Activated T-cell treated with anti-CD3 and anti-CD28 coated beads for 24 hours (primary cell): ENCODE measurements at places on chromosomes 6 and 20.

- DNase-seq, result no peak
Measured at GRCh38 chr6:117918454-117918853, 11.4 kb downstream of the SLC35F1 start.

GRCh38 chr6:88848870-88849269 is 114.5 kb downstream of the RNGTT start:
- DNase-seq, result no peak

DNA sequence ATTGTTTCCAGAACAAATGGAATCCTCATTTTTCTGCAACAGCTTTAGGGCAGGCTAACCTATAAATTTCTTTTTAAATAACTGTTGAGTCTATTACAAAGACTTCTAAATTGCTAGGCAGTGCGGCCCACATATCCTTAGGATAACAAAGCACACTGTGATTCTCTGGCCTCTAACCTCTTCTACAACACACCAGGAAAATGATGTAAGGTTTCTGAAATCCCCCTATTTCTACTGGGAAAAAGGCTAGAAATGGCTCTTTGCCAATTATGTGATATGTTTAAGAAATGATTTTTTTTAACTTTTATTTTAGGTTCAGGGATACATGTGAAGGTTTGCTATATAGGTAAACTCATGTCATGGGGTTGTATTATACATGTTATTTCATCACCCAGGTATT is 17.3 kb upstream of the NT5E start:
- no peak for DNase-seq

DNA sequence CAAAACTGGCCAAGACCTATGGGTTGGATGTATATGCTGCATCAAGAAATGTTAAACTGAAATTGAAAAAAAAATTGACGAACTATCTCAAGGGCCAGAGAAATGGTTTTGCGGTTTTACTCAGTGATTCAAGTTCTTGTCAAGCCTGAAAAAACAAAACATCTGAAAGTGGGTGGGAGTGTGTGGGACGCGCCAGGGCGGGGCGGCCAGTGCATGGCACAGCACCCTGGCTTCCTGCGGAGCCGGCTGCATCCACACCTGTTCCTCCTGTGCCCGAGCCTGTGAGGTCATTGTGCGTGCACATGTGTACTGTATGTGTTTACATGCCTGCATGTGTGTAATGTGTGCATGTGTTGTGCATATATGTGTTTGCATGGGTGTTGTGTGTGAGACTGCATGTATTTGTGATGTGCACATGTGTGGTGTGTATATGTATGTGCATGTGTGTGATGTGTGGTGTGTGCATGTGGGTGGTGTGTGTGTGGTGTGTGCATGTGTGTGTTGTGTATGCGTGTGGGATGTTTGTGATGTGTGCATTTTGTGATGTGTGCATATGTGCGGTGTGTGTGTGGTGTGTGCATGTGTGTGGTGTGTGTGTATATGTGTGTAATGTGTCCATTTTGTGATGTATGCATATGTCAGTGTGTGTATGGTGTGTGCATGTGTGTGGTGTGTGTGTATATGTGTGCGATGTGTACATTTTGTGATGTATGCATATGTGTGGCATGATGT is 59.8 kb downstream of the CDH4 start:
- DNase-seq, result no peak

DNA sequence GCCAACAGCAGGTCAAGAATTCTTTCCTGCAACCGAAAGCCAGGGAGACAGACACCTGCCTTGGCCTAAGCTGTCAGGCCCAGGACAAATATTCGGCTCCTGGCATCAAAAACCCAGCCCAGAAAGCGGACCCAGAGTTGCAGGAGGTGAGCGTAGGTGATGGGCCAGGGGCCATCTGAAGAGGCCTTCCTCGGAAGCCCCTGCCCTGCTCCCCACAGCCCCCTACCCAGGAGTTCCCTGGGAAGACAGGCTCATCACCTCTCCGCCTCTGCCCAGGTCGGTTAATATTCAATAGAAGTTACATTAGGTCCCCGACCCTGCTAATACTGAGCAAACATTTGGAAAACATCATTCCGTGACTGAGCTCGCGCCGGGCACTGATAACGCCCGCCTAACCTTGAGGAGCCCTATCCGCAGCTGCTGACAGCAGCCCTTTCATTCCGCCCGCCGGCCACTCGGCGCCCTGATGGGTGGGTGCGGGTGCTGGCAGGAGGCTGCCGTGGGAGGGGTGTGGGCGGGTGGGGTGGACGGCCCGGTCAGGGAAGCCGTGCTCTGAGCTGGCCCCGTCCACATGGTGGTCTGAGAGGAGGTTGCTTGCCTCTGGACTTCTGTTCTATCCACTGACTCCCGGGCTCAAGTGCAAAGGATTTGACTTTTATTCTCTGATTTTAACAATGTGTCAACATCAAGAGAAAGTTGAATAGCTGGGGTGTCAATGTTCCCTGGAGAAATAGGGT is 55.7 kb downstream of the HNF4A start:
- no peak for DNase-seq

GRCh38 chr6:142476452-142476851 is 174.6 kb downstream of the ADGRG6 start:
- no peak for DNase-seq

DNA sequence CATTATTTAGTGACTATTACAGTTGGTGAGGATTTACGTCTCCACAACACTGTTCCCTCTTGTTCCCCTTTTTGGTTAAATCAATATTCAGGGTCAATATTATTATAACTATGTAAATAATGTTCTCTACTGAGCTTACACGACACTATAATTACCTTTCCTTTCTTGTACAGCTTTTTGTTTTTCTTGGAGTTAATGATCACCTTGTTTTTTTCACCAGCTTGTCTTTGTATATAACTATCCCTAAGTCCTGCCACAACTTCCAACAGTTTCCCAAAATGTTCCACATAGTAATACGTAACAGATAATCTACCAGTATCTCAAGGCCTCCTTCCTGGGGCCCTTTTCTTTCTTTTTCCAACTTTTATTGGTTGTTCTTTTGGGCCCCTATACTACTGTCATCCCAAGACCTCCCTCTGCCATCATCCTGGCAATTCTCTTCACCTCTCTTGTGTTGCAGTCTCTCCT is 142.0 kb upstream of the SOX4 start:
- no peak for DNase-seq

DNA sequence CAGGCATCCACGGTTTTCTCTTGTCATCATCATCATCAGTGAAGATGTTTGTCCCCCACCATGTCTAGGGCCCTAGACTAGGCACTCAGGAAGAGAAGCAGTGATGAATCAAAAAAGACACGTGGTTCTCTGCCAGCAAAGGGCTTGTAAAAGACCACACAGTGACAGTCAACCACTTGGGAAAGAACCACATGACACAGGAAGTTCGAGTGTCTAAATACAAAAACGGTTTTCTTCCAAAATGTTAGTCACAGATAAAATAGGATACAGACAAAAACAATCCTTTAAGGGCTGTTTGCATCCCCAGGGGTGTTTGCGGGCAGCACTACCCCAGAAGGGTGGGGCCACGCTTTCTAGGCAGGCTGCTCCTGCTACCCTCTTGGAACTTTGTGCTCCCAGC is 356.8 kb upstream of the AGPAT4 start:
- no peak for DNase-seq

DNA sequence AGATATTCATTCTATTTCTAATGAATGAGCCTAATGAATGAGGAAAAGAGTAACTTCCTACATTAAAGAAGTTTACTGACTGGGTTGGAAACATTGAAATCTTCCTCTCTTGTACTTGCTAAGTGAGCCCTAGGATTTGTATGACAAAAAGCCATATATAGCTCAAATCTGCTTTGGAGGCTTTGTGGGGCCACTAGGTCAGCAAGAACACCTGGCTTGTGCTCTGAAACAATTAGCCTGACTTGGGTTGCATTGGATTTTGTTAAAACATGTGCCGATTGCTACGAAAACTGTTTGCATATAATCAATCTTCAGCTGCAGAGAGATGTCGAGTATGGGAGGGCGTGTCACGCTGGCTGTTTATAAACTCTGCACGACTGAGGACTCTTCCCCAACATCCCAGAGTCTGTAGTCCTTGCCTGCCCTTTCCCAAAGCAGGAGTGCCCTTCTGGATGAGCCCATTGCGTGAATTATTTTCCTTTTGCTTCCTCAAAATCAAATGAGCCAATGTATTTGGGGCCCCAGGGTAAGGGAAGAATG is 684.8 kb downstream of the DHX35 start:
- DNase-seq, result no peak
